ENCODE measurements at places on chromosomes 2 and 18. TPM values are rescaled to one million over a fixed set of nuclear protein-coding genes. Genes with fewer than 3 reads are reported as not detected.

DNA sequence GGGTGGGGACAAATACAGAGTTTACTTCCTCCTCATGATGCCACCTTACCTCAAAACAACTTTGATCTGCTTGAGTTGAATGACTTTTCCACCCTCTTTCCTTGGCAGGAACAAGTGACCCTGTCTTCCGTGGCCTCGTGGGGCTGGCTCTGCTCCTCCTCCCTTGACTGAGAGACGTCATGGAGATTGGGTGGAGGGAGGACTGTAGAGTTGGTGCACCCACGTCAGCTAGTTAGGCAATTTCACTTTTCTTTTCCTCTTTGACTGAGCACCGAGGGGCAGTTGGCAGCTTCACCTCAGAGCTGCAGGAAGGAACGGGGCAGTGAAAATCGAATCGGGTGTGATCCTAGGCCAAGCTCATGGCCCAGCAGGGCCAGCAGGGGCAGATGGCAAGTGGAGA, at the start of gene SP140:
Gene SP140 (plus strand): TSS at position 251 of the 400 bp plus-strand sequence. CDS start 109 bp downstream, at position 360.
- H3K27ac ChIP-seq, result no peak within 1 kb of the TSS
- no peaks in the 10 kb centered on the region for H3K27me3 ChIP-seq
- no peak within 1 kb of the TSS for H3K4me3 ChIP-seq
- peaks cover 1% of the 10 kb centered on the region for H3K4me1 ChIP-seq

- no peaks in the 10 kb centered on the region for H3K27me3 ChIP-seq
- no peaks in the 10 kb centered on the region for H3K4me1 ChIP-seq
- no peak overlapping the region for H3K27ac ChIP-seq
- no peak for DNase-seq
- no peaks in the 10 kb centered on the region for H3K36me3 ChIP-seq
- H3K4me3 ChIP-seq, result no peak overlapping the region
Measured at GRCh38 chr2:116545286-116546068, 1269.0 kb upstream of the DDX18 start.

DNA sequence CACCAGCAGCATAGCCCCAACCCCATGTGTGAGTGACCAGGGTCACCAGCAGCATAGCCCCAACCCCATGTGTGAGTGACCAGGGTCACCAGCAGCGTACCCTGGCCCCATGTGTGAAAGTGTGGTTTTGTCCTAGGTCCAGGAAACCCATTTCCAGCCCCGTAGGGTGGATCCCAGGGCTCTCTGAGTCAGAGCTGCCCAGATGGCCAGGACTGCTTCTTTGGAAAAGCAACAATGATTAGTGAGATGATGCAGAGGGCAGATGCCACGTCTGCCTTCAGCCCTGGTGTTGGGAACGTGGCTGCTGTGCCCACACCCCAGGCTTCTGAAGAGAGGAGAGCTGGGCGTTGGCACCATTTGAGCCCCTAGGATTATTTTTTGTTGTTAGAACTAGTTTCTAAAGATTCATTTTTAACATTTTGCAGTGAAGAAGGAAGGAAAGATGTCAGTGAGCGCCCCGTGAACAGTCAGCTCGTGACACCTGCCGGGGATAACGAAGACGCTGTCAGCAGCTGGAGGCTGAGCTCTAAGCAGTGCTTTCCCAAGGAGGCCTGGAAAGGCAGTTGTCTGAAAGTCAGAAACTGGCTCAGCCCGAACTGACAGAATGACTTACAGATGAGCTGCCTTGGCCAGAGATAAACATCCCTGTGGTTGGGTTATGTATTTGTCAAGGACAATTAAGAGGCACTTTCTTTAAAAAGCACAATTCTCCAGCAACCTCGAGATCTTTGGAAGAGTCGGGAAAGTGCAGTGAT, 32.1 kb upstream of the KCNG2 start:
- H3K36me3 ChIP-seq, result no peaks in the 10 kb centered on the region
- no peak overlapping the region for H3K27ac ChIP-seq
- no peaks in the 10 kb centered on the region for H3K4me1 ChIP-seq
- H3K4me3 ChIP-seq, result no peak overlapping the region
- H3K27me3 ChIP-seq, result no peaks in the 10 kb centered on the region
- peak; percentile 8 for DNase-seq

- H3K27ac ChIP-seq, result no peak overlapping the region
- H3K36me3 ChIP-seq, result no peaks in the 10 kb centered on the region
- peaks cover 3% of the 10 kb centered on the region for H3K27me3 ChIP-seq
Measured at GRCh38 chr2:222434204-222434603, 9.9 kb downstream of the SGPP2 start.

- no peaks in the 10 kb centered on the region for H3K4me1 ChIP-seq
- H3K36me3 ChIP-seq, result no peaks in the 10 kb centered on the region
Measured at GRCh38 chr2:239550357-239550756, 149.5 kb upstream of the HDAC4 start.

GRCh38 chr2:65846989-65847678, 414.7 kb upstream of the SPRED2 start:
- no peak for DNase-seq
- no peak overlapping the region for H3K27ac ChIP-seq
- H3K27me3 ChIP-seq, result no peaks in the 10 kb centered on the region
- H3K4me3 ChIP-seq, result no peak overlapping the region
- no peaks in the 10 kb centered on the region for H3K4me1 ChIP-seq

DNA sequence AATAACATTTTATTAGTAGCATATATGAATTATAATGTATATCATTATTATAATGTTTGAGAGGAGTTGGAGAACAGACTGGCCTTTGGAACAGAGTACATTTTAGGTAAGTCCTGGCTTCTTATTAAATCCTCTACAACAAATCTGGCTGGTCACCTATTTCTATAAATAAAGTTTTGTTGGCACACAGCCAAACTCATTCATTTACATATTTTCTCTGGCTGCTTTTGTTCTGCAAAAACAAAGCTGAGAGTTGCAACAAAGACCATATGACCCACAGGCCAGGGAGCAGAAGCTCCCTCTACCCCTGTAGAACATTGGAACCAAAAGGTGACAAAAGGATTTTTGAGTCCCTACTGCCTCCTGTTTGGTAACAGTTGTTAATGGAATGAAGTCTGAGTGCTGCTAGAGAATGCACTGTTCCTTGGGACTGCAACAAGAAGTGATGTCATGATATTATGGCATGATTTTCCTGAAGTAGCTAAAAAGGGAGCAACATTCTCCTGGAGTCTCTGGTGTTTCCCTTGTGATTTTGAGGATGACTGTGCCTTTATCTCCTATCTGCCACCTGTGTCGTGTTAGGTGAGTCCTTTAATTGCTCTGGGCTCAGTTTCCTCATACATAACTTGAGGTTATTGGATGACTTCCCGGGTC, 22.0 kb upstream of the SP9 start:
- no peak overlapping the region for H3K4me3 ChIP-seq
- no peak overlapping the region for H3K27ac ChIP-seq
- DNase-seq, result no peak
- peaks cover 5% of the 10 kb centered on the region for H3K27me3 ChIP-seq

- H3K36me3 ChIP-seq, result no peaks in the 10 kb centered on the region
- H3K4me3 ChIP-seq, result no peak overlapping the region
- no peaks in the 10 kb centered on the region for H3K4me1 ChIP-seq
- H3K27me3 ChIP-seq, result no peaks in the 10 kb centered on the region
- no peak for DNase-seq
Measured at GRCh38 chr18:10745219-10745618, 219.4 kb downstream of the NAPG start.

- peak overlapping the region; percentile 80 for H3K27ac ChIP-seq
- no peaks in the 10 kb centered on the region for H3K36me3 ChIP-seq
- no peak for DNase-seq
- H3K4me1 ChIP-seq, result no peaks in the 10 kb centered on the region
Measured at GRCh38 chr2:169694894-169695260, 608 bp downstream of the PHOSPHO2 start.

- no peaks in the 10 kb centered on the region for H3K27me3 ChIP-seq
- no peaks in the 10 kb centered on the region for H3K4me1 ChIP-seq
- no peaks in the 10 kb centered on the region for H3K36me3 ChIP-seq
- no peak overlapping the region for H3K4me3 ChIP-seq
- DNase-seq, result no peak
- no peak overlapping the region for H3K27ac ChIP-seq
Measured at GRCh38 chr18:3472681-3473544, 22.9 kb downstream of the TGIF1 start.

DNA sequence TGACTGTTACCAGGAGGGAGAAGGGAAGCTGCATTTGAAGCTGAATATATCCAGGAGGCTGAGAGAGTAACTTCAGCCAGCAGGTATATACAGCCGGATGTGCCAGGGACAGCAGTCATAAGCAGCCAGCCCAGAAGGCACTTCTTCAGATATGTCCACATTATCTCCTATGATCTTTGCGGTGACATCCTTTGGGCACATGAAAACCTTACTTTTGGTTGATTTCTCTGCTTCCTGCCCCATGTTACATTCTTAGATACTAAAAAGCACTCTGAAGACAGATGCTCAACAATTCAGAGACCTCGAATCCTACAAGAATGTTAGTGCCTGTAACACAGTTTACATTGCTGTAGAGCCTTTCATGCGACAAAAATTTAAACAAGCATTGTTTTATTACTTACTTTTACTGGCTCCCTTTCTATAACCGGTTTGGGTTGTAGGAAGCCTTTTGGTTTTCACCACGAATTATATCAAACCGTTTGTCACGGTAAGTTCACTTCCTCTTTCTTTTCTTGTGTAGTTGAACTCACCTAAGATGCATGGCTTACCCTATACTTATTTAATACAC, 50.3 kb upstream of the TLK1 start:
- H3K4me1 ChIP-seq, result no peaks in the 10 kb centered on the region
- no peak for DNase-seq
- H3K27me3 ChIP-seq, result no peaks in the 10 kb centered on the region
- H3K27ac ChIP-seq, result no peak overlapping the region
- no peak overlapping the region for H3K4me3 ChIP-seq

DNA sequence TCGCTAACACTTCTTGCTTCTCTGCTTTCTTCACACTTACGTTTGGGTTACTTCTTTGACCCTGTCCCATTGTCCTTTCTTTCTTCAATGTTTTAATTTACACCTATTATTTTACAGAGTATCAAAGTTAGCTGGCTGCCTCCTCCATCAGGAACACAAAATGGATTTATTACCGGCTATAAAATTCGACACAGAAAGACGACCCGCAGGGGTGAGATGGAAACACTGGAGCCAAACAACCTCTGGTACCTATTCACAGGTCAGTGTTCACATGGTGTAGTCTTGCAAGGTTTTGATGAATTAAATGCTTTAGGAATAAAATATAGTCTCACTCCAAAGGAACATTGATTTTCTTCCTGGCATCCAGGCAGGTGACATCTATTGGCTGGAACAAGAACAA, 919.0 kb downstream of the MBD2 start:
- no peaks in the 10 kb centered on the region for H3K4me1 ChIP-seq
- no peaks in the 10 kb centered on the region for H3K36me3 ChIP-seq
- H3K27ac ChIP-seq, result no peak overlapping the region
- no peak overlapping the region for H3K4me3 ChIP-seq
- DNase-seq, result no peak

GRCh38 chr2:191479680-191480023, 198.3 kb upstream of the NABP1 start:
- peaks cover 4% of the 10 kb centered on the region for H3K4me1 ChIP-seq
- no peak for DNase-seq
- H3K27me3 ChIP-seq, result no peaks in the 10 kb centered on the region
- no peak overlapping the region for H3K27ac ChIP-seq

- peaks cover 51% of the 10 kb centered on the region for H3K27me3 ChIP-seq
- peak overlapping the region; percentile 42 for H3K4me3 ChIP-seq
- no peaks in the 10 kb centered on the region for H3K36me3 ChIP-seq
- H3K27ac ChIP-seq, result peak overlapping the region; percentile 36
Measured at GRCh38 chr2:232386490-232386739, 7.9 kb downstream of the ALPP start.

GRCh38 chr2:42794271-42795046, 2.1 kb upstream of the HAAO start:
- no peaks in the 10 kb centered on the region for H3K36me3 ChIP-seq
- DNase-seq, result no peak
- peaks cover 8% of the 10 kb centered on the region for H3K27me3 ChIP-seq
- H3K27ac ChIP-seq, result no peak overlapping the region
- H3K4me1 ChIP-seq, result peaks cover 4% of the 10 kb centered on the region
- H3K4me3 ChIP-seq, result no peak overlapping the region

MC4R gene
- not detected for total RNA-seq

ALLC gene
- total RNA-seq, result not detected

MC5R gene
- 0.26 TPM for total RNA-seq

STARD6 gene
- not detected for total RNA-seq

DIPK1C gene
- not detected for total RNA-seq

MYOM1 gene
- 0.57 TPM for total RNA-seq

REG3G gene
- total RNA-seq, result not detected

PROM2 gene
- 1.2 TPM for total RNA-seq

SERPINB13 gene
- not detected for total RNA-seq

HES6 gene
- total RNA-seq, result 3.0 TPM

IL37 gene
- not detected for total RNA-seq

All from astrocyte (in vitro differentiated cells and primary cell).